ENCODE measurements at places on chromosomes 7 and 10. TPM values are rescaled to one million over a fixed set of nuclear protein-coding genes. Genes with fewer than 3 reads are reported as not detected.
A peak's percentile ranks its signal among the peaks of the same experiment; 100 is the strongest.

DNA sequence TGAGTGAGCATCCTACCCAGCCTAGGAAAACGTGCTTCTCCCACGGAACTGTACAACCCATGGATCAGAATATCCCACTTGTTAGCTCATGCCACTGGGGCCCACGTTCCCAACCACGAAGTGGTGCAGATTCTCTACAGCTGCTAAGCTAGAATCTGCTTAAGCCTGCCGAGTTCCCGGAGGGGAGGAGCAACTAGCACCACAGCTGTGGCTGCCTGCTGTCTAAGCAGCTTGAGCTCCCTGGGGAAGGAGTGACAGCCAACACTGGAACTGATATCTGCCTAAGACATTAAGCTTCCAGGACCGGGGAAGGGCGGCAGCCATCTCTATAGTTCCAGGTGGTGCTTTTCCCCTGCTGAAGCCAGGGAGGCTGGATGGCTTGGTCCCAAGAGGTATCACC lies 334.7 kb upstream of the CHRM2 start:
- no peak for DNase-seq

DNA sequence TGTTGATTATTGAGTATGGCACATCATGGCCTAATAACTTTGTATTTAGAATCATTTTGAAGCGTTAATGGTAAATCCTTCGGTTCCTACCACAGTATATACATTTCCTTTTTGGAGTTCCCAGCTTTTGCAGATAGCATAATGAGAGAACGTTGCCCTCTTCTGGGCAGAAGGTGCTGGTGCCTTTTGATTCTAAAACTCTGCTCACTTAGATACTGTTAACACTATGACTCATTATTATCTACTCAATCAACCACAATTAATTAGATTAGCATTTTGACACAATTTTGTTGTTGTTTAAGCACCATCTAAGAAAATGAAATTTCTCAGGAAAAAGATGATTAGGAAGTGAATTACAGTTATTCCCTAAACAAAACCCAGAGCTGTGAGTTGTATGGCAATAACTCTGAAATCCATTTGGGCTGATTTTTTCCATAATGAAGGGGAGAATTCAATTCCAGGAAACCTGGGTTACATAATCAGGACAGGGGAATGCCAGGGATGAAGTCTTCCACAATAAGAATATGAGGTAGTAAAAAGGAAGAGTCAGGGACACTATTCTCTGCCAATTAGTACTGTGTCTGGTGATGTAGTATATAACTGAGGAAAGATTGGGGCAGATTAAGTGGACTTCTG lies 11.5 kb upstream of the DLD start:
- peak; percentile 70 for DNase-seq

DNA sequence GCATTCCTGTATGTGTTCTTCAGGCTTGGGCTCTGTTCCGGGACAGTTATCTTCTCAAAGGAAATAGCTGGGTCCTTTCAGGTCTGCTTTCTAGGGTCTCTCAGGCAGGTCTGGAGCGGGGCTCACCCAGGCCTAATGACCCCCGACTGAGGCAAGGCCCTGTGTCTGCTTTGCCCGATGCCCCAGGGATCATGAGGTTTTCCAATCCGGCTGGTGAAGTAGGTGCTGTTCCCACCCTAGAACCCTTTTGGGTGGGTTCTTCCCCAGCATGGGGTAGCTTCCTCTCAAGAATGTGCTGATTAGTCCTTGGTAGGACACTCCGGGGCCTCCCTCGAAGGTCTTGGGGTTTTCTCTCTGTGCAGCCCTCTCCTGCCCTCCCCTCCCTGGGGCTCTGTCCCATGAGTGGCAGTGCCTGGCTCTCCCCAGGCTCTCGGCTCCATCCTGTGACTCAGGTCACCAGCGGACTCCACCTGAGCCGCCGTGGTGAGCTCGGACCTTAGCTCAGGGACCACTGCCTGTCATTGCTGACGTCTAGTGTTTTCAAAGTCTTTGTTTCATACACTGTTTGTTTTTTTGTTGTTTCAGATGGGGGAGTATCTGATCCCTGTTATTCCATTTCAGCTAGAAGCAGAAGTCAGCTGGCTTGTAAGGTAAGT lies 71.0 kb upstream of the NKX6-2 start:
- no peak for DNase-seq

Gene GIGYF1
- total RNA-seq = 4.1 TPM

Gene ANXA7
- total RNA-seq = 143 TPM

Gene SHOC2
- total RNA-seq = 20.8 TPM

GRCh38 chr10:11256896-11257295 lies 239.2 kb downstream of the CELF2 start:
- DNase-seq = no peak

GRCh38 chr10:81135851-81136250 lies 598.1 kb downstream of the SH2D4B start:
- DNase-seq = no peak

Gene GSTO1
- total RNA-seq = 239 TPM

Gene ZFYVE27
- total RNA-seq = 13.1 TPM

DNA sequence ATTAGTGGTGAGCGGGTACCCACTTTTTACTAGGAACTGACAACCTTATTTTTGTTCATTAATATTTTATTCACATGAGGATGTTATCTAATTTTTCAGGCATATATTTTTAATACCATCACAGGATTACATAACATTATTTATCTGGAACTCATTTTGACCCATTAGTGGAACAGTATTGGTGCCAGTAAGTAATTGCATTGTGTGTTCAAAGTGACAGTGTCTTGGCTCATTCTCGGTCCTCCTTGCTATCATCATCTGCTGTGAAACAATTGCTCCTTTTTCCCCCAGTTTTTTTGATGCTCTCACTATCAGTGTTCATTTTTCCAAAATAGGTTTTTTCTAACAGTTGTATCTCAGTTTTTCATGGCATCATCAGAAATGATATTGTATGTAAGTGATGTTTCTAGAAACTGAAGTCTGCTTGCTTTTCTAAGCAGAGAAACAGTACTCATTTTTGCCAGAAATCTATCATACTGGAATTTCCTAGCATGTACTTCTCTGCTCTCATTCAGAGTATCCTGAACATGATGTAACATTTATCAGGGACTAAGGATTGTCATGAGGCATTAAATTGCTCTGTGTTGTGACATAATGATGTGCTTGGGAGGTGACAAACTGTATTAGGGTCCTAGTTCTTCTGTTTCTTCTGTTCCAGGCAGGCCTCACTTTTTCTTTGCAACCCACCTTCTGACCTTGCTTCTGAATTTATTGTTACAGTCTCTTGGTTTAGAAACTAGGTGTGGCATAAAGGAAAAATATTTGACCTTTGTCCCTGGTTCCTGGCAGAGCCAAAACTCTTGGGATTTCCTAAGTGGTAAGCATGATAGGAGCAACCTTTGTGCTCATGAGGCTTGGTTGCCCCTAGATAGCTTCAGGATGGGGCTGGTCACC lies 4.2 kb downstream of the NUB1 start:
- DNase-seq = no peak

GRCh38 chr10:119118231-119118630 lies 14.3 kb downstream of the DENND10 start:
- no peak for DNase-seq

DNA sequence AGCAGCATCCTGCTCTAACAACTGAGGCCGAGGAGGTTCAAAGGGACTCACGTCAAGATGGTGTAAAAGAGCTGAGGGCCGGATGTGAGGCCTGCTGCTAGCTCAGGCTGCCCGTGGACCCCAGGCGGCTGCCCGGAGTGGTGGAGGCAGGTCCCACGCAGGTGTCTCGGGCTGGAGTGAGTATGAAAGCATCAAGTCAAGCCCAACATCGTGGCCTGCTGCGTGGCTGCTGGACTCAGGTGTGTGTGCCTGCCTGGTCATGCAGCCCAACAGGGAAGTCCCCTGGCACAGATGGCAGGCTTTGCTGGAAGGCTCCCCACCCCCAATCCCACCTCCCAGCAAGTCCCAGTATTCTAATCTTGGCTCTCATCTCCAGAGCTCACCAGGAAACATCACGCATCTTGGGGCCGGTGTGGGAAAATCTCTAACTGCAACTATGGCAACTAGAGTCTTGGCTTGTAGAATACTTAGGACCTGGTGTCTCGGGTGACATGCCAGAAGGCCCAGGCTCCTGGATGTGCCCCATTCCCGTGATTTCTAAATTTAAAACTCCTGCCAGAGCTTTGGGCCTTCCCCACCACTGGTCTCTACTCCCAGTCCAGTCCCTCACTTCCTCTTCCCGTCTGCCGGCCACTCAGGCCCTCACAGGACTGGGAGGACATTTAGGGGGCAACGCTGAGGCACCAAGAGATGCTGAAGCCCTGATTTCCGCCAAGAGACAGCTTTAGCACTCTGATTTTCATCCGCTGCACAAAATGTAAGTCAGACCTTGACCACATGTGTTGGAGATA lies 85.9 kb downstream of the PRKAG2 start:
- DNase-seq = no peak

- DNase-seq = peak; percentile 33
Observed at GRCh38 chr10:91251430-91252056, 31.1 kb downstream of the PCGF5 start.

- DNase-seq = peak; percentile 40
Observed at GRCh38 chr7:142391191-142391992, 133.5 kb upstream of the PRSS58 start.

DNA sequence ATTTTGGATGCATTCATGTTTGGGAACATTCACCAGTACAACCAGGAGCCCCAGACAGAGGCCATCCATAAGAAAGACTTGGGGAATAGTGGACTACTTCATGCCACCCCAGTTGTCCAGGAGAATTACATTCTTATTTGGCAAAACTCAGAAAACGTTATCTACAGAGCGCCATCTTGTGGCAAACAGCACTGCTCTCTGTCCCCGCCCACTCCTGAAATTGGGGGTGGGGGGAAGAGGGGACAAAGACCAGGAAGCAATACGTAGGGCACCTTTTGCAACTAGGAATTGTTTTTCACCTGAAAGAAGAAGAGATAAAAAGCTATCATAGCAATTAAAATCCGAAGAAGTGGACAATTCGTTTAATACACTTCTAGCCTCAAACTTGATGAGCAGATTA lies 134.6 kb upstream of the MGMT start:
- DNase-seq = peak; percentile 24

DNA sequence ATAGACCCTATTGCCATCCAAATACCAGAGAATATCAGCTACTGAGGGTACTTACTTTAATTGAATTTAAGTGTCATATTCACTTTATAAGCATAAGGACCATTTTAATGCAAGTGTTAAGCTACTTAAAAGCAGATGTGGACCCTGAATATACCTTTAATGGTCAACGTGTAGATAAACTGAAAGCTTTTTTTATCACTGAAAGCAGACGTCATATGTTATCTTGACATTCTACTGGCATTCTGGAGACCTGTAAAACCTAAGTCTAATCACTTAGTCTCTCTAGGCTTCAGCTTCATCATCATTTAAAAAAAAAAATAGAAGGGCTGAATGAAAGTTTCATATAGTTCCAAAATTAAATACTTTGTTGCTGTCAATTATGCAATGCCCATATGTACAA lies 116.5 kb downstream of the ELAPOR2 start:
- no peak for DNase-seq

DNA sequence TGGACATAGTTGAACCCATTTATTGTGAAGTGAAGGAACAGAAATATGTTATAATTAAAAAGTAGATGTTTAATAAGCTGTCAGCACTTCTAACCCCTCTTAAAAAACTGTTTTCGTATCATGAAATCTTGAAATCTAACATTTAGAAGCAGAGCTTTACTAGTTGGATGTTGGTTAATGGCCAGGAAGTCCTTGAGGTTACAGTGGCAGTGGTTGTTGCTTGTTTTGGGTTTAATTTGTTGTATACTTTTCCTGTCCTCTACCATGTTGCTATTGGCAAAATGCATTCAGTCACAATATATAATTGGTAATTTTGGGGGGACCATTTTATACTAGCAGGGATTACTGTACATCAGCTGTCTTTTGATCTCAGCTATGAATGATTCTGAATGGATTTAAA lies 60.7 kb downstream of the EXOC4 start:
- DNase-seq = no peak

Gene PWWP2B
- 2.2 TPM for total RNA-seq

- no peak for DNase-seq
Observed at GRCh38 chr7:33671531-33672262, 233.6 kb upstream of the BMPER start.

DNA sequence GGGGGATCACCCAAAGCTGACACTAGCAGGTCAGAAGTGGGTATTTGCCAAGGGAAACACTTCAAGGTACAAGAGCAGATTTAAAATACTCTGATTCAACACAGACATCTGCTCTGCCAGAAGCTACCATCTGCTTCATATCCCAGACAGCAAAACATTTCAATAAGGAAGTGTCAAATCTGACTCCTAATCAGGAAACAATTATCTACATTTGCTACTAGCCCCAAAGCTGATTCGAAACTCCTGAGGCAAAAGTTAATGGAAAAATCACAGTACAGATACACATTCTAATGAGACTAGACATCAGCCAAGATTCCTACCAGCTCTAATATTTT lies 48.9 kb downstream of the PARD3 start:
- DNase-seq = no peak

- DNase-seq = no peak
Observed at GRCh38 chr7:29539471-29539870, 24.2 kb upstream of the PRR15 start.

Gene TMEM26
- not detected for total RNA-seq

DNA sequence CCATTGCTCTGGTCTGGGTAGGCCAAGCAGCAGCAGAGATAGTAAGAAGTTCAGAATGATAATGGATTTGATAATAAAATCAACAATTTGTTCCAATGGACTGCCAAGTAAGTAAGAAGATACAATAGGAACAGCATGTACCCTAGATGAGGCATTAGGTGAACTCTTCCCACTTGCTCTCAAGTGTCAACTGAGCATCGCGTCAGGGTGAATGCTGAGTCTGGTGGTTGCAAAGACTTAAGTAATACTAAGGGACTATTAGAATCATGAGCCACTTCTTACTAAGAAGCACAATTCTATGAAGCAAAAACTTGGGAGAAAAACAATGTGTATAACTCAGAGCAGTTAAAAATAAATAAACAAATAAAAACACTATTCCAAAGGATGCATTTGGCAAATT lies 54.5 kb downstream of the LRRN3 start:
- DNase-seq = no peak

GRCh38 chr7:134941185-134941900 lies 45.0 kb upstream of the AGBL3 start:
- peak; percentile 57 for DNase-seq

DNA sequence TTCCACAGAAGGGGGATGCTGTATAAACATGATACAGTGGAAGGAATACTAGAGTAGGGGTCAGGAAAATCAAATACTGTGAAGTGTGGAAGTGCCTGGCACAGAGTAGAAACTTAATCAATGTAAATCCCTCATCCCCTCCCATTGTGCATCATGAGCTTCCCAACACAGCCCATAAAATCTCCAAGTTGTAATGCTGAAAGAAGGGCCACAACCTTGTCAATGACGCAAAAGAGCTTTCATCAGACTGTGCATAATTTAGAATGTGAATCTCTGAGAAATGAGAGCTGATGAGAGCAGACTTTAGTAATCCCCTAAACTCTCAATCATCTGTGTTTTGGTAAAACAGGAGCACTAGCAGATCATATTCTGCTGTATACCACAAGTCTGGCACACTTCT lies 105.2 kb upstream of the IMMP2L start:
- no peak for DNase-seq

Gene TUBAL3
- not detected for total RNA-seq

- no peak for DNase-seq
Observed at GRCh38 chr10:68697106-68697505, 23.9 kb upstream of the CCAR1 start.

Gene HNRNPH3
- total RNA-seq = 21.1 TPM

Data from H4 (cell line).